ENCODE measurements at places on chromosomes 6 and 20.

GRCh38 chr6:56096541-56096940 is 150.8 kb downstream of the COL21A1 start:
- no peak for DNase-seq

GRCh38 chr6:53523511-53524454 is 21.1 kb downstream of the GCLC start:
- no peak for DNase-seq

DNA sequence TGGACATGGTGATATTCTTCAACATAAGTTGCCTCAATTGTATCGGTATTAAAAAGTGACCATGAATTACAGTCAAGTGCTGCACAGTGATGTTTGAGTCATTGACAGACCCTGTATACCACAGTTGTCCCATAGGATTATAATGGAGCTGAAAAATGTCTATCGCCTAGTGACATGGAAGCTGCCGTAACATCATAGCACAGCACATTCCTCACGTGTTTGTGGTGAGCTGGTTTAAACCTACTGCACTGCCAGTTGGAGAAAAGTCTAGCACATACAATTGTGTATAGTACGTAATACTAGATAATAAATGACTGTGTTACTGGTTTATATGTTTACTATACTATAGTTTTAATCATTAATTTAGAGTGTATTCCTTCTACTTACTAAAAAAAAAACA is 150.2 kb downstream of the CDH26 start:
- no peak for DNase-seq

- no peak for DNase-seq
Measured at GRCh38 chr6:147577488-147577887, 69.0 kb downstream of the SAMD5 start.

GRCh38 chr6:116542426-116542825 is 3.1 kb downstream of the TRAPPC3L start:
- DNase-seq, result no peak

DNA sequence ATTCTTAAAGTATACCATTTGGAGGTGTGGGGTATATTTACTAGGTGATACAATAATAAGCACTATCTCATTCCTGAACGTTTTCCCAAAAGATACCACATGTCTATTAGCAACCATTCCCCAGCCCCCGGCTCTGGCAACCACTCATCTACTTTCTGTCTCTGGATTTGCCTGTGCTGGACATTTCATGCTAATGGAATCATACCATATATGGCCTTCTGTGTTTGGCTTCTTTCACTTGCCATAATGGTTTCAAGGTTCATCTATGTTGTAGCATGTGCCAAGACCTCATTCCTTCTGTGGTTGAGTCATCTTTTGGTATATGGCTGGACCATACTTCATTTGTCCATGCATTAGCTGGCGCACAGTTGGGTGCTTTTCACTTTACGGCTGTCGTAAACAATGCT is 39.7 kb downstream of the BCAS4 start:
- no peak for DNase-seq

DNA sequence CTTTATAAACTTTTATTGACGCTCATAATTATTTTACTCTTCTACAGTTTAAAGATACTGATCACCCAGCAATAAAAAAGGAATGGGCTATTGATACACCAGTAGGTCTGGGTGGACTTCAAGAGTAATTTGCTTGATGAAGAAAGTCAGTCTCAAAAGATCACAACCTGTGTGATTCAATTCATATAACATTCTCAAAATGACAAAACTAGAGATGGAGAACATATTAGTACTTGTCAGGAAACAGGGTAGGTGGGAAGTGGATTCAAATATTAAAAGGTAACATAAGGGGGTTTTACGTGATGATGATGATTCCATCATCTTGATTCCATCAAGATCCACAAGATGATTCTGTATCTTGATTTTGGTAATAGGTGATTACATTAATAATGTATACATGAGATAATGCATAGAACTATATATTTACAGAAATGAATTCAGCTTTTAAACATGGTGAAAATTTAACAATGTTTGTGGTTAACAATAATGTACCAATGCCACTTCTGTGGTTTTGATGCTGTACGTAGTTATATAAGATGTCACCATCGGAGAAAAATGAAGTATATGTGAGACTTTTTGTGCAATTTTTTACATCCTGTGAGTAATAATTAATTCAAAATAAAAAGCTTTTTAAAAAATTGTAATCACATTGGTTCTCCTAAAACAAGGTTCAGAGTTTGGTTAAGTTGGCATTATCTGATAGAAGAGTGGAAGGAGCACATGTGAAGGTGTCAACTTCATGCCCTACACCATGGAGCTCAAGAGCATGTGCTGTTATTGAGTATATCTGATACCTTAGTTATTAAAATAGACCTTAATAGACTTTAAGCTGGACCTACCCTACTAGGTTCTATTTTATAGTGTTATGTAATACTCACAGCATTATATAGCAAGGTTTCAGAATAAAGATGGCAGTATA is 66.3 kb upstream of the DYNLRB1 start:
- DNase-seq, result no peak

GRCh38 chr6:158411998-158412397 is 99.7 kb downstream of the TULP4 start:
- DNase-seq, result no peak

- DNase-seq, result no peak
Measured at GRCh38 chr6:107976155-107976783, 18.3 kb upstream of the SEC63 start.

- DNase-seq, result no peak
Measured at GRCh38 chr6:4506792-4507191, 269.4 kb upstream of the CDYL start.

DNA sequence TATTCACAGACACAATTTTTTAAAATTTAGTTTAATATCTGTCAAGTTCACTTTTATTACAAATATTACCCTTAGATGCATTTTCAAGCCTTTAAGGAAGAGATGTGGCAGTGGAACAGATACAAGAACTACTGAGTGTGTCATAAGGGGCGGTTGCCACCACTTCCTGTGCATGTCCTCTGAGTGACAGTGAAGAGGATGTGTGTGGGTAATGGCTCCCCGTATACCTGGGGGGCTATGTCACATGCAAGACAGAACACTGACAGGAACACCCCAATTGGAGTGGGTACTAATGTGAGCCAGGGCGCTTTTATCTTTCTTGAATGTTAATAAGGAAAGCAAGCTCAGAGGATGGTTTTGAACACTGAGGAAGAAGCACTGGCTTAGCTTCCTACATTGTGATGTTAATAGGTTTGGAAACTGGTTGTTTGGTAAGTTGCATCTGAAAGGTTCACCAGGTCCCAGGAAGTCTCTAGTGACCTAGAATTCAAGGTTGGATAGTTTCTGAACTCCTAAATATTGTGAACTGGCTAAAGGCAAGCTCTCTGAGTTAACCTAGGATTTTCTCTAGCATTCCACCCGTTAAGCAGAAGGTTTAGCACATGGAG is 83.4 kb upstream of the ASF1A start:
- DNase-seq, result peak; percentile 81

GRCh38 chr6:53658992-53659391 is 6.6 kb downstream of the KLHL31 start:
- DNase-seq, result no peak

- DNase-seq, result no peak
Measured at GRCh38 chr20:6665161-6665560, 102.3 kb upstream of the BMP2 start.

GRCh38 chr6:6918216-6918983 is 189.4 kb upstream of the RREB1 start:
- peak; percentile 6 for DNase-seq

GRCh38 chr20:35560105-35560511 is 18.2 kb downstream of the ERGIC3 start:
- no peak for DNase-seq

DNA sequence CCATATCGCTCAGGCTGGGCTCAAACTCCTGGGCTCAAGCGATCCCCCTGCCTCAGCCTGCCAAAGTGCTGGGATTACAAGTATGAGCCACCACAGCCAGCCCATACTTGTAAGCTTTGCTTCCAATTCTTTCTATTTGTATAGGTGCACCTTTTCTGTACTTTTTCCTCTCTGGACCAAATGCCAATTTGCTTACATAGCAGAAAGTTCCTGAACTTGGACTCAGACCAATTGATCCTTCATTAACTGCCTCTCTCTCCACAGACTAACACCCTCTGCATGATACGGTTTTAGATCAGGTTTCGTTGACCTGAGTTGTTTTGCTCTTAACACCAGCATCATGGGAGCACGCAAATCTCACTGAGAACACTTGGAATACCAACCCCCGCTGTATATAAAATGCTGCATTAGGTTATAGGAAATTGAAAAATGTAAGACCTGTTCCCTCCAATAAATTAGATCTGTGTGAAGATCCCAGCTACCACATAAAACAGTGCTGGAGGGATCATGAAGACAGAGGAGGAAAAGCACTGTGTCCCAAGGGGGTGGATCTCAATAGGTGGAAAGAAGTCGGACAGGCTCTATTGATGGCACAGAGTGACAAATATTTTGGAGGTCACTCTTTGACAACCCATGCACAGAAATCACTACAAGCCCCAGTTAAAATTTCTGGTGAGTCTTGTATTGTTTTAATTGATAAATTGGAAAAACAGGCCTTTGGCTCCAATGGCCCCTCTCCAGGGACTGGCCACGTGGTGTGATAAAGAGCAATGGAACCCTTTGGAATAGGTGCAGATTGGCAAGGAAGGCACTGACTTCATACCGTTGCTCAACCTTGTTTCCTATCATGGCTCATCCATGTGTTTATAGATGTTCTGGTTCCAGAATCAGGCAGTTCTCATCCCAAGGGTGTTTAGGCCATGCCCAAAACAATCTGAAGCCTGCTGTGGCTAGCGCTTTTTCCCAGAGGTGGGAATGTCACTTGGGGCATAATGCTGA is 51.2 kb downstream of the ISM1 start:
- DNase-seq, result no peak

- no peak for DNase-seq
Measured at GRCh38 chr6:2980465-2980855, 9.1 kb upstream of the SERPINB6 start.

GRCh38 chr20:51727872-51728271 is 40.3 kb downstream of the ATP9A start:
- DNase-seq, result no peak

DNA sequence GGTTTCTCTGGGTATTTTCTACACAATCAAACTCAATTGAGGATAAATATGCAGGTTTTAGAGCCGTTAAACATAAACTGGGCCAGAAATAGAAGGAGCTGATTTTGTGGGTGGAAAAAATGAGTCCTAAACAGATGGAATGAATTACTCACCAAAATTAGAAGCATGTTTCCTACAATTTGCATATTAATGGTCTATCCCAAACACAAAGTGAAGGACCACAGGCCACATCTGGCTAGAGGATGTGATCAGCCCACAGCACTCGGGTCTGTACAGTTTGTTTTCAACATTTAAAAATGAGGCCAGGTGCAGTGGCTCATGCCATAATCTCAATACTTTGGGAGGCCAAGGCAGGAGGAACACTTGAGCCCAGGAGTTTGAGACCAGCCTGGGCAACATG is 296.3 kb downstream of the PREX1 start:
- DNase-seq, result no peak

Measured in CD4-positive, alpha-beta T cell treated with Interleukin-2 at 100 ng/mL for 4 hours (primary cell).